T-helper 1 cell (primary cell): ENCODE measurements at places on chromosomes 6 and 20.

GRCh38 chr6:149615805-149616204 lies 32.7 kb downstream of the KATNA1 start:
- no peak for DNase-seq

DNA sequence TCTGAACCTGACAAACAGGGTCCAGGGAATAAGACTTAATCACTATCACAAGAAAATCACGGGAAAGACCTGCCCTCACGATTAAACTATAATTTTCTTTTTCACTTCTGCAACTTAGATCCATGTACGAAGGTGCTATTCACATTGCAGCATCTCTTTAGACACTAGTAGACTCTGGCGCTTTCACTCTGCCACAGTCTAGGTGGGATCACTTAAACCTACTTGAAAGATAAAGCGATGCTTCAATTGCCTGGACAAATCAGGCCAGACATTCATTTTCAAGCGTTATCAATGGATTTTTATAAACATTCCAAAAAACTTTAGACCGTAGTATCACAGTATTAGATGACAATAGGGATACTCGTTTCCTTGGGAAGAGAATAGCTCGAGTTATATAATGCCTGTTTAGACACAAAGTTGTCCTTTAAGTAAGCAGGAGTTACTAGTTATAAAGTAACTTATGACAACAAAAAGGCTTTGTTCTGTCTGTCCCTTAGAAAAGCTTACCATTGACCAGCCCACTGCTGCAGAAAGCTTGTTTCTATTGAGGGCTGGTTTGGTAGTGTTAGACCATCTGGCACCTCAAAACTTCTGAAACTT lies 367.3 kb downstream of the UTRN start:
- no peak for DNase-seq

GRCh38 chr20:17467120-17467655 lies 64.0 kb downstream of the BFSP1 start:
- no peak for DNase-seq

GRCh38 chr20:7470912-7471311 lies 469.3 kb downstream of the HAO1 start:
- DNase-seq: no peak

- no peak for DNase-seq
Observed at GRCh38 chr20:20931632-20932031, 174.5 kb downstream of the LINC00237 start.

- no peak for DNase-seq
Observed at GRCh38 chr6:77986380-77987034, 333.7 kb downstream of the MEI4 start.

- DNase-seq: no peak
Observed at GRCh38 chr6:77463308-77463860, at the start of gene HTR1B. Gene HTR1B (minus strand): TSS chr6:77463491. CDS start chr6:77463403, 88 bp downstream.

DNA sequence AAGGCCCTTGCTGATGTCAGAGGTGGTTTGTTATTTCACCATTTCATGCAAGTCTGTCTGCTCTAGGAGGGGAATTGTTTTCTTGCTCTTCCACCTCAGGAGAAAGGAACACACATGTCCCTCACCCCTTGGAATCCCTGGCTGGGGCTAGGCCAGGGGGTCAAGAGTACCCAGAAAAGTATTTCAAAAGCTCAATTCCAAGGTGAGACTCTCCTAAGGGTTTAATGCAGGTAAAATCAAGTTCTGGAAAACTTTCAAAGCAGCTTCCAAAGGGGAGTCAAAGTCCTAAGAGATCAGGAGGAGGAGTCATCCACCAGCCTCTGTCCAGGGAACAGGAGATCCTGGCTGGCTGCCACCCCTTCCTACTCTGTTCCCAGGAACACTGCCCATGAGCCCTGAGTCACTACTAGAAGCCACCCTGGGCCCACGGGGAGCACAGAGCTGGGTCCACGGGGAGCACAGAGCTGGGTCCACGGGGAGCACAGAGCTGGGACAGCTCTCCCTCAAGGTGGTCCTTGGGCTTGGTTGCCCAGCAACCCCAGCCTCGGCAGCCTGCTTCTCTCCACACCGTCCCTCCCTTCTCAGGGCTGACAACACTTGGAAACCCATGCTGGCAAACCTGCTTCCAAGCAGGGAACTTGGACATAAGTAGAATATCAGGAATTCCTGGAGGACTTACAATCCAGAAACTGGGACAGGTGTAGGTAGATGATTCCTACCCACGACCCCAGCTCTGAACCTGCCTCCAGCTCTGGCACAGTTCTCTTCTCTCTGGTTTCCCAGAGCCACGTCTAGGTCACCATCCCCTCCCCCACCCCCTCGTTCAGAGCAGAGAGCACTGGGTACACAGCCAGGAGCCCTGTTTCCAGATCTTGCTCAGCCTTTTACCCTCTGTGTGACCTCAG lies 35.3 kb upstream of the CDKN1A start:
- DNase-seq: no peak

- no peak for DNase-seq
Observed at GRCh38 chr6:12528581-12529363, 187.8 kb upstream of the PHACTR1 start.

- no peak for DNase-seq
Observed at GRCh38 chr20:40685349-40685748, 3.7 kb downstream of the MAFB start.

- no peak for DNase-seq
Observed at GRCh38 chr6:17225767-17226630, 55.2 kb upstream of the RBM24 start.

DNA sequence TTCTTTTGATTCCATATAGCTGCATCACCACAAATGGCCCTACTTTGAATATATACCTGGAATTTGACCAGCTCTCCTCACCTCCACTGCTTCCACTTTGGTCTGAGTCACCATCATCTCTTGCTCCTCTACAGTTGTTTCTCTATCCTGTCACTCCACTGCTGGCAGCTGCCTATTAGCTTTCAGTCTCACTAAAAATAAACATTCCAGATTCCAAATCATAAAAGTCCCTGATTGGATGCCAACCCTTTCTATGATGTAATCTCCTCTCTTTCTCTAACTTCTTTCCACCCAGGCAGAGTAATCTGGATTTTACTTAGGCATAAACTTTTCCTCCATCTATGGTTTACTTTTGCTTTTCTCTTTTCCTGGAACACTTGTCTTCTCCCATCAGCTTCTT lies 49.1 kb downstream of the RFPL4B start:
- no peak for DNase-seq

GRCh38 chr6:105493736-105494135 lies 90.9 kb upstream of the PREP start:
- no peak for DNase-seq

- no peak for DNase-seq
Observed at GRCh38 chr20:49104365-49104648, 58.2 kb downstream of the CSE1L start.

DNA sequence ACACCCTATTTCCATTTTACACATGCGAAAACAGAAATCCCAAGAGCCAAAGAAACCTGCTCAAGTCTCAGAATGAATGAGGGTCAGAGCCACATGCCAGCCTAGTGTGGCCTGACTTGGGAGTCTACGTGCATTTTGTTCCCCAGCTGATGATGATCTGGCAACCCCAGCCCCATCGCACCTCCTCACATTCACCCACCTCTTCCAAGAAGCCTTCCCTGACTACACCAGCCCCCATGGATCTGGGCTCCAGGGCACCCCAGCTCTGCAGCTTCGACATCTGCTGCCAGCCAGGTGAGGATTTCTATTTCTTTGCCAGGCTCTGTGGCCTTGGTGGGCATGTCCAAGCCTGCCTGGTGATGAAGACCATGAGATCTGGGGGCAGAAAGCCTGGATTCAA lies 41.0 kb downstream of the ANGPT4 start:
- DNase-seq: no peak

- DNase-seq: no peak
Observed at GRCh38 chr6:107864226-107865127, 40.4 kb upstream of the SCML4 start.

GRCh38 chr6:11761744-11762620 lies 16.6 kb downstream of the ADTRP start:
- DNase-seq: no peak

DNA sequence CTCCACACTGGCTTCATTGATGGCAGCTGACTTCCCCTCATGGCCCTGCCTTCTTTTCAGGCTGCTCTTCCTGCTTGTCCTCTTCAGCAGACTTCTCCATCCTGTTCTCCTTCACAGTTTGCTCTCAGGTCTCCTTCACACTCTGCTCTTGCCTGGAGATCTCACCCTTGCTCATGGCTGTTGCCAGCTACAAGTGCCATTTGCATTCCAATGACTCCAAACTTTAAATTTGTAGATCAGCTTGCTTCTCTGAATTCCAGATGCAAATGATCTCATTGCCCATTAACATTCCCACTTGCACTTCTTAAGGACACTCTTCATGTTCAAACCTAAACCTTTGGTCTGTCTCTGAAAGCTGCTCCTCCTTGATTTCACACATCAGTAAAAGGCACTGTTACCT lies 343.0 kb downstream of the QKI start:
- DNase-seq: no peak

- no peak for DNase-seq
Observed at GRCh38 chr6:25112322-25112773, 166.8 kb upstream of the CARMIL1 start.

- DNase-seq: no peak
Observed at GRCh38 chr6:39339868-39340550, 17.5 kb upstream of the KCNK16 start.

GRCh38 chr20:37995856-37996605 lies 37.2 kb downstream of the TTI1 start:
- DNase-seq: no peak

GRCh38 chr20:39706184-39706663 lies 744.1 kb downstream of the DHX35 start:
- no peak for DNase-seq

GRCh38 chr6:128738112-128738511 lies 144.8 kb upstream of the LAMA2 start:
- DNase-seq: no peak

GRCh38 chr6:159163901-159164370 lies 5.3 kb upstream of the FNDC1 start:
- DNase-seq: no peak

DNA sequence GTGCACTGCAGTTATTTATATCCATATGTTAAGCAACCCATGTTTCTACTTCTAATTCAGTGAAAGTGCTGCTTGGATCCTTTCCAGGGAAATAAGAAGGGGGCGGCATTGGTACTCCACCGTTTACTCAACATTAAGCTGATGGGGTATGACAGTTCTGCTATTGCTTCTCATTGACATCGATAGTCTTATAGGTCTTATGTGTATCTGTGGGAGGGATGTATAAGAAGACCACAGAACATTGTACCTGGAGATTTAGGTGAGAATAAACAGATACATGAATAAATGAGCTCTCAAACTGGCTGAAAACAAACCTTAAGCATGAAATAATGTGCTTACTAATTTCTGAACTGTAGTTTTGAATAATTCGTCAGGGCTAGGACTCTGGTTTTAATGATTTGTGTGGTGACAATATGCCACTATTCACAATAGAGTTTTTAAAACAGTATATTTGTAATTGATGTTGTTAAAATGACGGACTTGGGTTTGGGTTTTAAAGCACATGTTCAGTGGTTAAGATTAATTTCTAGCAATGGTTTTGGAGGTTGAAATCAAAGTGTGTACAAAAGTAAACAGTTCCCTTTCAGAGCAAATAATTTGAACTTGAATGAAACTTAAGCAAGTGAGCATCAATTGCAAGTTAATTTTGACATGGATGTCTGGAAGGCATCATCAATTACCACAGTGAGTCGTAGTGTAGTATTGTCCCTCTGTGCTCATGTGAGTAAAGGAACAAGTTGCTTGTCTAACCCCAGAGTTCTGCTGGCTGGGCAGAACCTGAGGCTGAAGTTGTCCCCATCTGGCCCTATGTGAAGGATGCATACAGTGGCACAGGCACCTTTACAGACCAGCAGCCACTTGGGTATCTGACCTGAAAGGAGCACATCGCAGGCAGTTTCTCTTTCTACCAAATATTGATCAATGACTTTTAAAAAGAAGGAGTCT lies 84.7 kb upstream of the SUPT3H start:
- no peak for DNase-seq

DNA sequence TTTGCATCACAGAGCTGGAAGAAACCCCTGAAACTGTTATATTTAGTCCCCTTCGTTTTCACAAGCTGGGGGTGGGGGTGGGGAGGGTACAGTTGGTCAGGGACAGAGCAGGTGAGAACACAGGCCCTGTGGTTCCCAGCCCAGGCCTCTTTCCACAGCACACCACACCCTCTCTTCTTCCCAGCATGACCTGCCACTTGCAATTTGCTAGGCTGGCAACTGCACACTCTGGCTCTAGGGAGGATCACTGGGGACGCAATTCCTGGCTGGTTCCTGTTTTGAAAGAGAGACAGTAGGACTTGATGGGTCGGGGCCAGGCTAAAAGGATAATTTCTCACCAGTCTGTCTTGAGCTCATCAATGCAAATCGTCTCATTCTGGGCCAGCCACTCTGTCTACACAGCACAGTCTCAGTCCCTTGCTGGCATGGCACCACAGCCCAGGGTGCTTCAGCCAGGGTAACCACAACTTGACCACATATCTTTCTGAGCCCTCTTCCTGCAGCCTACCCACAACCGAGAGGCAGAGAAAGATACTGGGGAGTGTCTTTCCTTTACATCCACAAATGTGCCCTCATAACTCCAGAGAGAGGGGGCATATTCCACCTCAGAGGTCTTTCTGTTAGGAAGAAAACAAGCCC lies 41.7 kb upstream of the EMILIN3 start:
- DNase-seq: no peak

DNA sequence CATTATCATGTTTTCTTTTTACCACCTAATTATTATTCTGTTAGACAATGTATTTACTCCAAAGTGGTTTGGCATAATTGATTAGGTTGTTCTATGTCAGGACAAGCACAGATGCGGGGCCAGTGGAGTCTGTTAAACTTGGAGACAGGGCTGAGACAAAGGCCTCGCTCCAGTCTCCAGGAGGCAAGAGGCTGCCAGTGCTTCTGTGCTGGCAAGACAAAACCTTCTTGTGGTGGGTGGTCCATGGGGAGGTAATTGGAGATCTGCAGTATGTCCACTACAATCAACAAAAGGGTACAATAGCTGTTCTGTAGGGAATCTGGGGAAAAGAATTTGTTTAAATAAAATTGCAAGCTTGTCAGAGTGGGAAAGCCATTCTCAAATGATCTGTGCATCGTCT lies 677.2 kb upstream of the SLC35B3 start:
- DNase-seq: no peak

DNA sequence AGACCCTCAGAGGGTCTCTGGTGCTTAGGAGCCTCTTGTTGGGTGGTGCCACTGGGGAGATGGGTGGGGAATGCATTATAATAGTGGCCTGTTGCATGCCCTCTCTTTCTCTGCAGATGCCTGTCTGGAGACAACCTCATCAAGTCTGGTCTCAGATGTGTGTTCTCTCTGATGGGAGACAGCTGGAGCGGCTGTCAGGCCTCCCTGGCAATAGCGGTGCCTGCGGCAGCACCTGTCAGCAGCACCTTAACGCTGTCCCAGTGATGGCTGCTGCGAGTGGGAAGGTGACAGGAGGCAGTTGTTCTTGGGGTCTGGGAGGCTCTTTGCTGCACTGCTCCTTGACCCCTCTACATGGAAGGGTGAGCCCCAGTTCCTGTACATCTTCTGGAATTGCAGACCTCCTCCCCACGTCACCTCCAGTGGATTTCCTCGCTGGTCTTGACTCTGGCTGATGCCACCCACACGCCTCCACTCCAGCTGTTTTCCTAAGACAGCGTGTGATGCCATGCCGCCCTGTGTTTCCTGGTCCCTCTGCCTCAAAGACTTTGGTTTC lies 63.3 kb upstream of the BLCAP start:
- DNase-seq: no peak
